SJCRH30 (cell line): ENCODE measurements at places on chromosomes 2 and 18. TPM values are rescaled to one million over a fixed set of nuclear protein-coding genes. Genes with fewer than 3 reads are reported as not detected.

The WDR12 gene
- total RNA-seq, result 92.4 and 94.0 TPM in 2 replicates

The KIF5C gene
- 5.8 and 6.6 TPM in 2 replicates for total RNA-seq

The CTAGE1 gene
- total RNA-seq, result not detected in 2 replicates

The SERPINB3 gene
- total RNA-seq, result not detected in 2 replicates

The STEAP3 gene
- 2.2 and 2.6 TPM in 2 replicates for total RNA-seq

The ASAP2 gene
- total RNA-seq, result 27.8 and 32.6 TPM in 2 replicates

The SP9 gene
- 4.1 TPM in 2 replicates for total RNA-seq

The BCL11A gene
- total RNA-seq, result 23.1 and 29.7 TPM in 2 replicates

The SMIM21 gene
- not detected in 2 replicates for total RNA-seq

The UCN gene
- 0.32 and 1.6 TPM in 2 replicates for total RNA-seq

The ZC3H6 gene
- total RNA-seq, result 1.4 and 1.6 TPM in 2 replicates

The AP1S3 gene
- not detected in 2 replicates for total RNA-seq

The RBKS gene
- 0.20 and 0.51 TPM in 2 replicates for total RNA-seq

The DNER gene
- total RNA-seq, result 0.15 and 0.18 TPM in 2 replicates

The MAB21L4 gene
- total RNA-seq, result 0.66 and 1.0 TPM in 2 replicates

The ANKRD36C gene
- total RNA-seq, result 16.6 and 28.8 TPM in 2 replicates

The PAPOLG gene
- 37.8 and 40.5 TPM in 2 replicates for total RNA-seq

The MATN3 gene
- total RNA-seq, result 0.15 and 0.40 TPM in 2 replicates

The MYOM1 gene
- 0.06 and 0.23 TPM in 2 replicates for total RNA-seq

The SCLY gene
- total RNA-seq, result 35.9 and 36.7 TPM in 2 replicates

The SOCS6 gene
- total RNA-seq, result 9.6 and 11.0 TPM in 2 replicates

The SLC16A14 gene
- total RNA-seq, result not detected in 2 replicates

The SH3RF3 gene
- total RNA-seq, result 0.28 and 0.30 TPM in 2 replicates

The ECEL1 gene
- total RNA-seq, result not detected in 2 replicates

The OTOS gene
- total RNA-seq, result 0.73 TPM in 1 of 2 replicates, not detected in the other

The NT5C1B gene
- not detected in 2 replicates for total RNA-seq

The TEX44 gene
- total RNA-seq, result not detected in 2 replicates

The CACNB4 gene
- total RNA-seq, result 1.8 and 2.2 TPM in 2 replicates

The CCL20 gene
- total RNA-seq, result 4.2 and 4.3 TPM in 2 replicates

The SPTBN1 gene
- total RNA-seq, result 258 and 260 TPM in 2 replicates

The ALPG gene
- not detected in 2 replicates for total RNA-seq

The ANKRD53 gene
- 0.36 TPM in 1 of 2 replicates, not detected in the other for total RNA-seq

The SCYGR6 gene
- not detected in 2 replicates for total RNA-seq

The ITGA6 gene
- total RNA-seq, result 52.3 and 57.8 TPM in 2 replicates

The MITD1 gene
- total RNA-seq, result 33.4 and 42.4 TPM in 2 replicates

The HOXD13 gene
- 11.0 and 13.6 TPM in 2 replicates for total RNA-seq

The IL1RL1 gene
- not detected in 2 replicates for total RNA-seq

The NPHP1 gene
- 4.4 and 5.5 TPM in 2 replicates for total RNA-seq

The PUM2 gene
- total RNA-seq, result 54.6 and 69.0 TPM in 2 replicates

The SCN1A gene
- total RNA-seq, result not detected in 2 replicates

The LIMS2 gene
- 4.0 and 5.5 TPM in 2 replicates for total RNA-seq

The RPRM gene
- total RNA-seq, result not detected in 2 replicates

The KCNG2 gene
- not detected in 2 replicates for total RNA-seq

The GPR75 gene
- total RNA-seq, result 3.2 and 4.5 TPM in 2 replicates
